A673 (cell line): ENCODE measurements at places on chromosomes 5 and 9.

- DNase-seq = no peak
These were observed 160.2 kb upstream of the TBCA start for GRCh38 chr5:77936365-77936693.

DNA sequence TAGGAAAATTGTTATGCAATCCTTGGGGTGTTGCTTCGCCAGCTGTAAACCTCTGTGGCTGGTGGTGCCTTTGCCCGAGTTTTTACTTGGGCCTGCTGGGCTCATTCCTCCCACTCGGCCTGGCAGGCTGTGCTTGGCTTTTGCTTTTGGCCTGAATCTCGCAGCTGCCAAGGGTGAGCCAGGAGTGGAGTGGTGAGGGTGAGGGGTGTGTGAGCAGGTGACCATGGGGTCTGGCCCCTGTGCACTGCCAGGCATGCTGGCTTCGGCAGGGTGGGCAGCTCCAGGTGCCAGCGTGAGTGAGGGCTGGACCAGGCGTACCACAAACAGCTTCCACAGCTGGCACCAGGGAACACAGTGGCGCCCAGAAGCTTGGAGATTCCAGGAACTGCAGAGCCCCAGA lies 12.6 kb upstream of the DHFR start:
- DNase-seq = no peak

DNA sequence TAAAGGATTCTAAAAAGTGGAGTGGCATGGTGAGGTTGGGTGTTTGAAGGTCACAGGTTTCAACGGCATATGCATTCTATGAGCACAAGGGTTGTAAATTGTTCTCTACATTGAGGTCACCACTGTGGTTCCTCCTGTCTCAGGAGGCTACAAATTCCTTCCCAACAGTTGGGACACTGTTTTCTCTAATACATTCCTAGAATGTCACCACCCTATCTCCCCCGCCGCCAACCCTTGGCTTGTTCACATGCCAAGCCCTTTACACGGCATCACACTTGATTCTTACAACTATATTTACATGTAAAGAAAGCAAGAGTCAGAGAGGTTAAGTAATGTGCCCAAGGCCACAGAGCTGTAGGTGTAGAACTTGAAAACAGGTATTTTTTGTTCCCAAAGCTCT lies 315.1 kb downstream of the RAB3C start:
- no peak for DNase-seq

DNA sequence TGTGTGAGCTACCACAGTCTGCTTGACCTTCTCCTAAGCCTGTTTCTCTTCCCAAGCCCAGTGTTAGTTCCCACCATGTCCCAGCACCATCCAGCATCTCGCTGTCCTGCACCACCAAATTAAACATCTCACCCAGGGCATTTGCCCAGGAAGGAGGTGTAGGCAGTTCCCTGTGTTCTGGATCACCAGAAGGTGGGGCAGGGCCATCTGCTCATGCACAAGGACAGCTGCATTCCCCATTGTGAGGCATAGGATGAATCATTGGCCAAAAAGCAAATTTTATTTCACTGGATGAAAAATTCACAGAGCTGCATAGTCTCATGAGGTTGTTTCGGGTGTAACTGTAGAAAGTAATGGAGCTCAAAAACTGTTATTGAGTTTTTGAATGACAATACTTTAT lies 89.5 kb upstream of the GRIA1 start:
- no peak for DNase-seq

DNA sequence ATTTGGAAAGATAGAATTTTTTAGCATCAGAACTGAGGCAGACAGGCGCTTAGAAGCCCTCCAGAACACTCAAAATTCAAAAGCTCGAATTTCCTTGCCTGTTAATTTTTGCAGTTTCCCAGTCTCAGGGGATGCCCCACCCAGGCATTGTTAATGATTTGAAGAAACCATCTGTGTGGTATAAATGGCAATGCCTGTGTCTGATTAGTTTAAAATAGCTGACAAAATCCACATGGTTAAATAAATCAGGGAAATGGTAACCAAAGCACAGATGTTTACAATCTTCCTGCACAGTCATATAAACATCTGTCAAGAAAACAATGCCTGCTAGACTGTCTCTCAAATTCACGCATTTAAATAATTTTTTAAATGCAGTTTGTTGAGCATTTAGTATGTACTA lies 185.2 kb upstream of the RGMB start:
- no peak for DNase-seq

GRCh38 chr9:122332083-122332482 lies 38.7 kb upstream of the PTGS1 start:
- no peak for DNase-seq
